ENCODE measurements at places on chromosomes 3 and 15. TPM values are rescaled to one million over a fixed set of nuclear protein-coding genes. Genes with fewer than 3 reads are reported as not detected.

GRCh38 chr3:117892431-117892841 lies 1142.2 kb downstream of the IGSF11 start:
- no peak for DNase-seq

GRCh38 chr15:42060797-42061196 lies 33.6 kb downstream of the PLA2G4D start:
- DNase-seq = no peak

GRCh38 chr3:98536456-98537017 lies 4.8 kb downstream of the GPR15 start:
- DNase-seq = no peak

- no peak for DNase-seq
Observed at GRCh38 chr3:173109143-173109542, 31.9 kb downstream of the SPATA16 start.

The NEK10 gene
- polyA plus RNA-seq = 1.8 TPM

The GOLGA6A gene
- 0.09 TPM for polyA plus RNA-seq
